ENCODE measurements at places on chromosomes 4 and X.

DNA sequence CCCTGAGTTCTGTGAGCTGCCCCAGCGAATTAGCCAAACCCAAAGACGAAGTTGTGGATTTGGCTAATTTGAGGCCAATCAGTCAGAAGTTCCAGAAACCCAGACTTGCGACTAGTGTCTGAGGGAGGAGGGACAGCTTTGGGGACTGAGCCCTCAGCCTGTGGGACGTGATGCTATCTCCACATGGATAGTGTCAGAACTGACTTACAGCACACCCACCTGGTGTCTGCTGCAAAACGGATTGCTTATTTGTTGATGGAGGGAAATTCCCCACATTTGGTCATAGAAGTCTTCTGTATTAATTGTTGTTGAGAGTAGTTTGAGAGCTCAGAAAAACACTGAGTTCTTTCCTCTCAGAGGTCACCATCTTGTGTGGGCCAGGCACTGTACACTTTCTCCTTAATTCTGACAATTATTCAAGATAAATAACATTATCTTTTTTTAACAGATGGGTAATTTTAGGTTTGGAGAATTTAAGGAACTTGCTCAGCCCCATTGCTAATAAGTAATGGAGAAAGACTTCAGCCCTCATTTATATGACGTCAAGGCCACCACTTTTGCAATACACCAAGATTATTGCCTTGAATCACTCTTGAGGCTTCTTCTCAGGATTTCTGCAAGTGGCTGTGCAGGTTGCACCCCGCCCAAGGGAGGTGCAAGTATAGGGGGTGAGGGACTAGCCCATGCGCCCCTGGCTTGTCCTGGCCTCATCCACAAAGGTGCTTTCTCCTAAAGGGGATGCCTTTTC is 16.7 kb downstream of the CLRN2 start:
- no peak for DNase-seq

DNA sequence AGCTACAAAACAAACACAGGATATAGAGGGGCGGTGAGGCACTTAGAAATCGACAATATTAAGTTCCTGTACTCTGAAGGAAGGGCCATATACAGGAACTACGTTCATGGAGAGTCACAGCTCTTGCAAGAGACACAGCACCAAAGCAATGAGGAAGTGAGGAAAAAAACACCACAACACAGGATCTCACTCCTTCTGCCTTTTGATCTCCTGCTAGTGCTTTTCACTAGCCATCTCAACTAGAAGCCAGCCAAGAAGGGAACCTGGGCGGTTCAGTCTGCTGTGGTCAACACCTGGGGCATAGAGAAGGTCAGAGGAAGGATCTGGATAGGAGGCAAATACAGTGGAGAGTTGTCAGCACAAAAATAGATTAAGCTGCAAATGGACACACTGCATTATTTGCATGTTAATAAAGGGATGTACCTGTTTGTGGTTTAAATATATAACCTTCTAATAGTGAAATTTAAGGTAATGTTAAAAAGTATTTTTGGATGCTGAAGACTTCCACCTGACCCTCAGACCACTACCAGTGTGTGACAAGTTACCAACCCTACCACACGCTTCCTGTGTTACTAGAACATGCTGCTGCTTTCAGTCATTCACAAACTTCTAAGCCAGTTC is 104.6 kb downstream of the DTHD1 start:
- DNase-seq, result no peak

- no peak for DNase-seq
Observed at GRCh38 chr4:1534876-1535526, 128.8 kb upstream of the NKX1-1 start.

GRCh38 chr4:73607375-73608033 is 12.7 kb downstream of the RASSF6 start:
- DNase-seq, result no peak

GRCh38 chrX:18889346-18890048 is 94.4 kb downstream of the PHKA2 start:
- no peak for DNase-seq

DNA sequence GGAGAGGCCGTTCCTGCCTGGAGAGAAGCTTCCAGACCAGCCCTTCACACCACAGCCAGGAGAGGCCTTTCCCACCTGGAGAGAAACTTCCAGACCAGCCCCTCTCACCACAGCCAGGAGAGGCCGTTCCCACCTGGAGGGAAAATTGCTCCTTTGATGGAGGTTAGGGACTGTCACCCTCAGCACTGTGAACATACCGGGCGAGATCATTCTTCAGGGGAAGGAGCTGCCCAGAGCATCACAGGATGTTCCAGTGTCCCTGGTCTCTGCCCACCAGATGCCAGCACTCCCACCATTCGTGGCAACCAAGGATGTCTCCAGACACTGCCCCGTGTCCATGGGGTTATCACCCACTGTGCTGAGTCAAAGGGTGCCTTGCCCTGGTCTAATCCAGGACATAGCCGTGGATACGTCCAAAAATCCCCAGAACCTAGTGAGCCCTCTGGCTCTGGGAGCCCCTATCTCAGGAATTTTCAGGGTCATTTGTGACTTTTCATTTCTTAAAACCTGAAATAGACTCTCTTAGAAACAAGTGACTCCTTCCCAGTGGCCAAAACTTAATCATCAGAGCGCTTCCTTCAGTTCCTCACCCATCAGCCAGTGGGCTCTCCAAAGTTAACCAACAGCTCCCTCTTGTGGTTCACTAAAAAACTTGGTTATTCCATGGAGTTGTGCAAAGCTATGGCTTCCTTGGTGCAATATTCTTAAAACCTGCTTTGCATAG is 80.2 kb downstream of the CRMP1 start:
- peak; percentile 84 for DNase-seq

- no peak for DNase-seq
Observed at GRCh38 chr4:129264008-129264657, 168.2 kb downstream of the C4orf33 start.

DNA sequence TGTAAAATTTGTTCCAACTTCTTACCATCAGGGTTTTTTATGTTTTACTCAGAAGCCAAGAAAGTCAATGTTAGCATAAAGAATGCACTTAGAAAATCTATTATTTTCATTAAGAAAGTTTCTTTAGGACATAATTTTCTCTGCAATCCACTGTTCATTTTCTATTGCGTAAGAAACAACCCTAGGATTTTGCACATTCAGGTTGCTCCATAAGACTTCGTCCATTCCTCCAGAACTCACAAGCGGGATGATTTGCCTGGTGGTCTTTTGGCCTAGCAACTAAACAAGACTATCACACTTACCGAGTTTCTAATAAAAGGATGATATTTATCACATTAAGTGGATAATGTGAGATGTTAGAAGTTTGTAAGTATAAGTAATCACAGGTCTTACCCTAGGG is 376.3 kb upstream of the INTU start:
- no peak for DNase-seq
